Fibroblast of upper back skin (primary cell): ENCODE measurements at places on chromosomes 3 and 15.

DNA sequence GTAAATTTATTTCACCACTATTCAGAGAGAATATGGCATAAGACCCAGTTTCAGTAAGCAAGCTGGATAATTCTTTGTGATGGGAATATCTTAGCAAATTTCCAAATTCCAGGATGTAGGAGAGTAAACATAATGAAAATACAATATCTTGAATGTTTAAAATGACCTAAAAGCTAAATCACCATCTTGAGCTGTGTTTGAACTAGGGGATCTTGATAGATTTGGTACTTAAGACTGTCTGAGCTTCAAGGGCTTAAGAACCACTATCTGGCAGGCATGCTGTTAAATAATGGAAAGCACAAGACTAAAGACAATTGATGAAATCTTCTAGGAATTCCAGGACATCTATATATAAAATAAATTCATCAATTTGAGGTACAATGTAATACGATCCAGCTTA lies 217.7 kb downstream of the ATP8B4 start:
- DNase-seq, result no peak

DNA sequence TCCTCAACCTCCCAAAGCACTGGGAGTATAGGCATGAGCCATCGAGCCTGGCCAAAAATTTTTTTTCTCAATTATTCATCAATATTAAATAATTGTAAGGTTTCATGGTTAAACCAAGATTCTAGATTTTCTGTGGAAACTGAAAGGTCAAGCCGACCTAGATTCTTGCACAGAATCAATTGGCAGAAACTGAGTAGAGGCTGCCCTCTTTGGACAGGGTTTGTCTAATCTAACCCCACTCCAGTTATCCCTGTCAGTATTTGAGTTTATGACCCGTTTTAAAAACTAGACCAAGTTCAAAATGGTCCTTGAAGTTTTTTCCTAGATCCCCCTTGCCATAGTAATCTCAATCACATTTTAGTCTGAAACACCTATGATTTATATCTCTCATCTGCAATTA lies 8.6 kb upstream of the ADAM10 start:
- DNase-seq, result no peak

DNA sequence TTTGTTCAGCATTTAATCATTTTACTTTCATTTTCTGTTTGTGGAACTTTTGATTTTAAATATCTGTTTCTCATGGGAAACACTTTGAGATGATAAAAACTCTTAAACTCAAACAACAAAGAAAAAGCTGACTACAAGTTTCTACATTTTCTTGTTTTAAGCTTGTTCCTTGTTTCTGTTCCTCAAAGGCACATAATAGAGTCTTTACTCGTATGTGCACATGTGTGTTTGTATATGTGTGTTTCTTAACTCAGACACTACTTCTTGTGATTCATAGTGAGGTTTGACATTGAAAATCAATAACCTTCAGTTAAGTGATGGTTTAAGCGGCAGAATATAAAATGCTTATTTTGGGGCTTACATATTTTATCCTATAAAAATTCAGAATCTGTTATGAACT lies 786.7 kb upstream of the EPHA6 start:
- no peak for DNase-seq

DNA sequence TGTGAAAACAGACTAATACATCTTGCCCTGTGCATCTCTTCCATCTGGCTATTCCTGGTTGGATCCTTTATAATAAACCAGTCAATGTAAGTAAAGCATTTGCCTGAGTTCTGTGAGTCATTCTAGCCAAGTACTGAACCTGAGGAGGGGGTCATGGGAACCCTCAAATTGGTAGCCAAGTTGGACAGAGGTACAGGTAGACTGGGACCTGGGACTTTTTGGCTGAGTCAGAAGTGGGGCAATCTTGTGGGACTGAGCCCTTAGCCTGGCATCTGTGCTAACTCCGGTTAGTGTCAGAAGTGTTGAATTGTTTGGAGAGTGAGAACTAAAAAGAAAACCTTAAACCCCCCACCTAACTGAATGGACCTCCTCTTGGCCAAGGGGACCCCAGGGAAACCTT lies 21.0 kb upstream of the LIMD1 start:
- no peak for DNase-seq
